ENCODE measurements at places on chromosomes 7 and 10.
A peak's percentile ranks its signal among the peaks of the same experiment; 100 is the strongest.

- no peak for DNase-seq
Measured at GRCh38 chr10:17689137-17689536, 45.2 kb downstream of the STAM start.

DNA sequence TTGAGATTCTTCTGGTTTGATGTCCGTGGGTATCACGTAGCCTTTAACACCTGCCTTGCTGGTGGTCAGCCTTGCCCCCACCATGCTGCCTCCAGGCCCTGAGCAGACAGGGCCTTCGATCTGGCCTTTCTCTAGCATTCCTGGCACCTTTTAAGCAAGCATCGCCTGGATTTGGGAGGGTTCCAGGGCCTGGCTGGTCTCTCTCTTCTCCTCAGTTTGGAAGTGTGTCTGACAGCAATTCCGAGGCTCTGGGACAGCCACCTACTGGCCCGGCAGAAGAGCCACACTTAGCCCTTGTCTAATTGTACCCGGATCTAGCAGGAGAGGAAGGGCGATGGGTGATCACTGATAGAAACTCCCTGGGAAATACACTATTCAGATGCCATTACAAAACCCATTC is 441.3 kb upstream of the MKI67 start:
- DNase-seq, result no peak

GRCh38 chr10:48554246-48554645 is 50.6 kb downstream of the ARHGAP22 start:
- no peak for DNase-seq

- no peak for DNase-seq
Measured at GRCh38 chr10:107728807-107729206, 564.3 kb upstream of the SORCS1 start.

DNA sequence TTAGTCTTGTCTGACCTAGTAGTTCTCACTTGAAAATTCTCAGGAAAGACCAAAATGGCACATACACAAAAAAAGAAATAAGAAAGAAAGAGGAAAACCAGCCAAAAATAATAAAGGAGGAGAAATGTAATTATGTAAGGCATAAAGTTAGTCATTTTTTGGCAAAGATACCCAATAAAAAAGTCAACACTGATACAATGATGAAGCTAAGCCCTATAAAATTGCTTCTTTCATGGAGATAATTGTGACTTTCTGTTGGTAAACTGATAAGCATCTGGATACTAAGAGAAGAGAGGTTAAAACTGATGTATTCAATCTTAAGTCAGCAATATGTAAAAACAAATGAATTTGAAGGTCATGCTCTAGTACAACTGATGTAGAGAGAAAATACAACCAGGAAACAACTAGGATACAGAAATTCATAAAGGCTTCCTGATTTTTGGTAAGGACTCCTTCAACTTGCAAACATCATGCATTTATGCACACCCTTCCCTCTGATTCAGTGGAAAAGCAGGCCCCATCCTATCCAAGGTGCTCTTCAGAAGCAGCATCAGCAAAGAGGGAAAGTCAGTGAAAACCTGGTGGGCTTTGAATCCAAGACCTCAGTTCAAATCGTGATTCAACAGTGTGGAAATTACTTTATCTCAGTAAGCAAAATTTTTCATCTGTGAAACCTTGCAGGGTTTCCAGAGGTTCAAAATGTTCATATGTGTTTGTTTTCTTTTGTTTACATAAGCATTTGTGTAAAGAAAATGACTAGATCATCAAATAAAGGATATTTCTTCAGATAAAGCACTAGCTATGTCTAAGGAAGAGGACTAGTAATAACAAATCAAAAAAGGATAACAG is 32.6 kb downstream of the IMMP2L start:
- DNase-seq, result peak; percentile 5

- DNase-seq, result no peak
Measured at GRCh38 chr10:117264782-117265181, 23.9 kb downstream of the SLC18A2 start.

- DNase-seq, result peak; percentile 99
Measured at GRCh38 chr7:155205368-155206317, 92.0 kb upstream of the INSIG1 start.

DNA sequence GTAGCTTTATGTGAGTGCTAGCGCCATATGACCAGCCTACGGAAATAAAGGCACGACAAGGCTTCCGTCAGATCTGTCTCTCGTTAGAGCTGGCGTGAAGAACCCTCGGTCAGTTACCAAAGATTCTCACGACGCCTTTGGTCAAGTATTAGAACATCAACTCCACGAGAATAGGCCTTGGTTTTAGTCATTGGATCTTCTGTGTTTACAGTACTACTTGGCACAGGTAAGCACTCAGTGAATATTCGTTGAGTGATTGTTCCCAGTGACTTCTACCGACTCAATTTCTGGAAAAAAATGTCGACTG is 316 bp downstream of the RBM48 start:
- DNase-seq, result no peak

GRCh38 chr7:157719705-157720655 is 383.2 kb downstream of the DNAJB6 start:
- DNase-seq, result no peak

DNA sequence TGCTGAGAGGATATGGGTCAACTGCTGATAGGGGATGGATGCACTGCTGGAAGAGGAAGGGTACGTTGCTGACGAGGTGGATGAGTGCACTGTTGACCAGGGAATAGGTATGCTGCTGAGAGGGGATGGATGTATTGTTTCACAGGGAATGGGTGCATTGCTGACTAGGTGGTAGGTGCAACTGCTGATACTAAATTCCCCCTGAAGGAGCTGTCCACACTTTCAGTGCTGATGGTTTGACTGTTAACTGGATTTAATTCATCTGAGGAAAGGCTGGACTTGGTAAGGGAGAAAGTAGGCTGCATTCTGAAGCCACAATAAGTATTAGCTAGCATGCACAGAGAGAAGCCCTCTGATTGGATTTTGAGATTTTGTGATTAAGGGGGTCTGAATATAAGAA is 1196.8 kb upstream of the PHF14 start:
- no peak for DNase-seq

GRCh38 chr10:17001961-17002749 is 127.5 kb downstream of the CUBN start:
- peak; percentile 96 for DNase-seq

DNA sequence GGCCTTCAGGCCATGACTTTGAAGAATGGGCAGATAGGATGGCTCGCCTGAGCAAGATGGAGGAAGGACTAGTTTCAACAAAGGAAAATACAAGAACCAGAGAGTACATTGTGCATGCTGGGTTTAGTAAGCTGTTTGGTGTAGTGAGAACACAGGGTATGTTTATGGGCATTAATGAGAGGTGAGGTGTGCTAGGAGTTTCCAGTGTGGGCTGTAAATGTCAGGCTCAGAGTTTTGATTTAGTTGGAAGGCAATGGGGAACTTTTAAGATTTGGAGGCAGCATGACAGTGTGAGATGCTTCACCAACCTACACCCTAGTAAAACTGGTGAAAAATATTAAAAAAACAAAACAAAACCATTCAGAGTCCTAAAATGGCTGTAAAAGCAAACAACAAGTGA is 13.3 kb downstream of the IGFBP1 start:
- no peak for DNase-seq

GRCh38 chr7:14807507-14807906 is 95.0 kb downstream of the DGKB start:
- DNase-seq, result peak; percentile 51

- no peak for DNase-seq
Measured at GRCh38 chr10:130167707-130168106, 31.5 kb downstream of the GLRX3 start.

DNA sequence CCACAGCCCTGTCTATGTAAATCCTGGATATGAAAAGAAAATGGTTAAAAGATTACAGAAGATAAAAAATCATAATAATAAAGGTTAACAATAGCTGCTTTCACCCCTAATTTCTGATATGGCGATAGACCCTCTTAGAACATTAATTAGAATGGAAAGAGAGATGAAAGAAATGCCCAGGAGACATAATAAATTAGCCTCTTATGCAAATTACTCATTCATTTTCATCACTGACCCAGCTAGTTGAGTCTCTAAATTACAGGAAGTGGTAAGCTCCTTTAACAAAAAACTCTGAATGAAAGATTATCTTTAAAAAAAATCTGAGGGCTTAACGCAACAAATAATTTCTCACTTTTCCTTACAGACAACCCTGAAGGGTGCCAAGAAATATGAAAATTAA is 12.4 kb downstream of the GFRA1 start:
- DNase-seq, result no peak

DNA sequence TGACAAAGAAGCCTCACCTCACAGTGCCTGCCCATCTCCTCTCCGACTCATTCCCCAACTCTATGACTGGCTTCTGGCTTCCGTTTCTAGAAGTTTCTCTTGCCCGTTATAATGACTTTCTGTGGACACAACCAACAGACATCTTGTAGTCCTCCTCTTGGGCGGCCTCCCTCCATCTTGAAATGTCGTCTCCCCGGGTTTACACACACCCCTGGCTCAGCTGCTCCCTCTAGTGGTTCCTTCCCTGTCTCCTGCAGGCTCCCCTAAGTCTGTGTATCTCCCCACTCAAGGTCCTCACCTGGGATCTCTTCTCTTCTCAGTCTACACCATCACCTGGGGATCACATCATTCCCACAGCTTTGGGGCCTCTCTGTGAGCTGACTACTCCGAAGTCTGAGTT is 123.4 kb upstream of the NEBL start:
- peak; percentile 5 for DNase-seq

- no peak for DNase-seq
Measured at GRCh38 chr7:120838281-120838682, 19.7 kb downstream of the TSPAN12 start.

- DNase-seq, result no peak
Measured at GRCh38 chr10:117889664-117890063, 157.1 kb downstream of the RAB11FIP2 start.

- no peak for DNase-seq
Measured at GRCh38 chr10:71472466-71472865, 75.7 kb downstream of the CDH23 start.

DNA sequence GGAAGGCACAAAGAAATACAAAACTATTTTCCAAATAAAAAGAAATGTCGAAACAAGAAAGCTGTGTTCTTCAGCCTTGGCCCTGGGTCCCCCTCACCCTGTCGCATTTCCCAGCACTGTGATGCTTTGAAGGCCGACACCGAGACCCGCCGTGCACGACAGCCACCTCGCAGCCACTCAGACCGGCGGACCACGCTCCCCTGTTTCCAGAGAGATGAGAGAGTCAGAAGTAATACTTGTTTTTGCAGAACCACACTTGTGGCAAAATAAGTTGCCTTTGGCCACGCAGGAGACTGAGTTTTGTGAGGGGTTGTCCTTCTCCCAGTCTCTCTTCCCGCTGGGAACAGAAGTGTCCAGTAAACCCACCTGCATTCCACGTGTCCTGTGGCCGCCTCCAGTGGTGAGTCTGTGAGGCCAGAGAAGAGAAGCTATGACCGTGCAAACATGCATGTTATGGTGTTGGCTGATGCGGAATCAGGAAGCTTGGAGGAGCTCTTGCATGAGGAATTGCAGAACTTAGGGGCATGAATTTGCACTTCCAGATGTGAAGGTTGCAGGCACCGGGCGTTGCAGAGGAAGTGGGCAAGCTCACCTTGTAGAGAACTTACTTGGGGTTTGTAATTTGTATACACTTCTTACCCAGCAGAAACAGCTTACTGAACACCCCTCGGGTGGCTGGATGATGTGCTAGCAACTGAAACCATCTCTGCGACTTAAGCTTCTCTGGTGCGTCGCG is 194.5 kb downstream of the EBF3 start:
- no peak for DNase-seq

DNA sequence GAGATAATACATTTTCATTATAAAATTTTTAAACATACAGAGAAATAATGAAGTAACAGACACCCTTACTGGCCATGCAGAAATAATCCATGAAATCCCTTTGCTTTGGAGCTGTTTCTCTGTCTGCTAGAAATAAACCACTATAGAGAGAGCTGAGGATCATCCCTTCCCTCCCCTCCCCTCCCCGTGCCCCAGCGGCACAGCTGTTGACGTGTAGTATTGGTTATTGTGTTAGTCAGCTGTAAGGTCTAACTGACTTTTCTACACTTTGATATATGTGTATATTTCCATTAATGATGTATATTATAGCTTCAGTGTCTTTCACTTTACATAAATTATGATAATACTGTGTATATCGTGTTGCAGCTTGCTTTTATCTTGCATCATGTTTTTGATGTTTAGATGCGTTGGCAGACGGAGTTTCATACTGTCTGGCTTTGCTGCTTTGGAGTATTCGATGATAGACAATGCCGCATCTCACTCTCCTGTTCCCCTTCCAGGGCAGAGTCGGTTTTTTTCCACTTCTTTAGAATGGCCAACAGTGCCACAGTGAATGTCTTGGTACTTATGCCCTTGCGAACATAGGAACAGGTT is 27.4 kb upstream of the GRID1 start:
- DNase-seq, result no peak

GRCh38 chr7:79245623-79246249 is 207.7 kb downstream of the MAGI2 start:
- DNase-seq, result peak; percentile 13
